ENCODE measurements at places on chromosomes 5 and 9.

- DNase-seq = no peak
Measured at GRCh38 chr5:95967236-95967635, 5.6 kb upstream of the ELL2 start.

DNA sequence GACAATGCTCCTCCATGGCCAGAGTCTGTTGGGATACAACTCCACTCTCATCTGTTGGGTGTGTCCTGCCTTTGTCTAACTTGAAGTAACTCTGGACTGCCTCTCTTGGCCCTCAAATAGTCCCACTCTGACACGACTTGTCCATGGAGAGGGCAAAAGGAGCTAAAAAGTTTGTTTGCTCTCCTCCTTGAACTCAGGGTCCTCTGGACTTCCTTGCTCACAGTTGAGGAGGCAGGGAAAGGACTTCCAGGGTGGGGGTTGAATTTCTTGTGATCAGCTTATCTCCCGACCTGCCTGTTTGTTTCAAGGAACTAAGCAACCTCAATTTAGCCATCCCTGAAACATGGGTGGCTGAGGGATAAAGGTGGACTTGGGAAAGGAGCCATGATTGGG, 11.7 kb downstream of the DNAJB5 start:
- DNase-seq = no peak

DNA sequence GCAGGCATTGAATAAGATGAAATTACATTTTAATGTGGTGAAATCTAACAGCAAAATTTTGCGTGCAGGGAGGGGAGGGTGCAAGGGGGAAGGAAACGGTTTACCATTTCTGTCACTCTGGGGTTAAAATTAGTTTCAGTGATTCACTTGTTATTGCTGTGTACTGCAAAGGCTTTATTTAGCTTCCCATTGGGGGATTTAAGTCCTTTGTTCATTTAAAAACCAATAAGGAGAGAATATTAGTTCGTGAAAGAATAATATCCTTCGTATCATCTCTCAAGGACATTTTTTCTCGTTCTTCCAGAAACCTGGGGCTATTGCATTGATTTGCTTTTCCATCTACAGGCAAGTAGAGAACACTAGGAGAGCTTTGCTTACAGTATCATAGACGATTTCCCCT, 667.8 kb upstream of the RGMB start:
- no peak for DNase-seq

GRCh38 chr9:134959971-134960310, 42.2 kb upstream of the FCN1 start:
- DNase-seq = no peak

DNA sequence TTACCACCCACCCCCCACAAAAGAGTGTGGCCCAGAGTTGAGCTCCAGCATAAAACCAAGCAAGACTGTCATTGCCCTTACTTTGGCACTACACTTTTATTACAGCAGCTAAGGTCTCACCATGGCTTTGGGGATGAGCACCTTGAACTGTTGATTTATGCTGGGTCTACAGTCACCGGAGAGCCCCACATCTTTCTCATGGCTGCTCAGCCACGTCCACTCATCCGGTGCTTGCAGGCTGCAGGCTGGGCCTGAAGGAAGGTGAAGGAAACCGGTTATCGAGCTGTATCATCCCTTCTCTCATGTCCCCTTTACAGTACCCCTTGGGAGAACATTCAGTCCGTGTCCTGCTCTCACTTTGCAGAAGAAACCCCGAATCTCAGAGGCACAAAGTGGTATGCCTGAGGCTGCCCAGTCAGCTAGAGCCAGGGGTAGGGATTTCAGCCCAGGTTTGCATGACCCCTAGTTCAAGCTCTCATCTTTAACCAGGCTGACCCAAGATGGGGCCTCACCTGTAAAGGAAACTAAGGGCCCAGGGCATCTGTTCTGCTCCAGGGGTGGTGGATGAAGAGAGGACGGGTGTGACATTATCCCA, 11.6 kb downstream of the TMOD1 start:
- no peak for DNase-seq

DNA sequence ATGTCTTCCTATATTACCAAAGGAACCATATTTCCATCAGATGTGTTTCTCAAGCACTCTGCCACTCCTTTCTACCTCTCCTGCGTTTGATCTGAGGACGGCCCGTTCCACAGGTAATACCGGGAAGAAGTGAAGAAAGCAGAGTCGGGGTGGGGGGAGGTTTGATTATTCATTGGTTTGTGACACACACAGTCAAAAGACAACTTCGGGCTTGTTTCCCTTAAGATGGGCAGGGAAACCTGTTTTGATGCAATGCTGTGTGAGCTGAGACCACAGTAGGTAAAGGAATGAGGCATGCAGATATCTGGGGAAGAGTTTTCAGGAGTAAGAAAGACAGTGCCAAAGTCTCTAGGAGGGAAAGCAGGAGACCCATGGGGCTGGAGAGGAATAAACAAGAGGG, 54.0 kb downstream of the BOD1 start:
- DNase-seq = no peak

DNA sequence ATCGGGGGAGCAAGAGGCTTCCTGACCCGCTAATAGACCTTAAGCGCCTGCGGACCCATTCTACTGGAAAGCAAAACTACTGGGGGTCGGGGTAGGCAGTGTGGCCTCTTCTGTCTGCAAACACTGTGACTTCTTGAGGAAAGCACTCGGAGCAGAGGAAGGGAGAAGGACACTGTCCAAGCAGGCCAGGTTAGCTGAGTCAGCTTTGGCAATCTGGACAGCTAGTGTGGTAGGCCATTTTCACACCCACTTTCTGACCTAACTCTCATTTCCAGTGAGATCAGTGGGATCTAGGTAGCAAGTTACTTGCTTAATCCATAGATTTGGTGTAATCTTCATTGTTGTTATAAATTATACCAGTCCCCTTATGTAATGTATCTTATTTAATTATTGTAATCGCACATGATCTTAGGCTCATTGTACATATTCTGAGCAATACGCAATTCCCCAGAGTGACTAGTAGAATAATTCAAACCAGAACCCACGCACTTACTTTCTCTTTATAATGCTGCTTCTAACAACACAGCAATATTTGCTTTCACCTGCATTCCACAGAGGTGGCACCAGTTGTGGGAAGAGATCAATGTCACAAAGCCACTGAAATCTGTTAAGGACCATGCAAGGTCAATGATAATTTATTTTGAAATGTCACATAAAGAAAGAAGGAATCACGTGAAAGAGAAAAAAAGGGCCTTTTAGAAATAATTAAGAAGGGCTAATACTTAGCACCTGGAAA, 82.9 kb downstream of the NREP start:
- no peak for DNase-seq

DNA sequence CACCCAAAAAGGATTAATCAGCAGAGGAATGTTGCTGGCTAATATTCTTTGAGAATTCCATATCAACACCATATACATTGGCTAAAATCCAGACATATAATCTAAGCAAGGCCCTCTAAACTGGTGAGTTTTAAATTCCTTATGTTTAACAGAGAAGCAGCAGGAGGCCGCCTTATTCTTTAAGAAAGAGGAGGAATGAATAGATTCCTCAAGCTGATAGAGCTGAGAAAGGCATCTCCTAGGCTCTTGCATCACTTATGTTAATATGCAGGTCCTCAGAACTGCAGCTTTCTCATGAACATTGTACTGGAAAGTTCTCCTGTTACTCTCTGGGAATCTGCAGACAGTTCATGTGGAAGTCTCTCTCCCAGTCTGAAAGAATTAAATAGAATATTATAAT, 20.1 kb upstream of the SMARCA2 start:
- DNase-seq = no peak

DNA sequence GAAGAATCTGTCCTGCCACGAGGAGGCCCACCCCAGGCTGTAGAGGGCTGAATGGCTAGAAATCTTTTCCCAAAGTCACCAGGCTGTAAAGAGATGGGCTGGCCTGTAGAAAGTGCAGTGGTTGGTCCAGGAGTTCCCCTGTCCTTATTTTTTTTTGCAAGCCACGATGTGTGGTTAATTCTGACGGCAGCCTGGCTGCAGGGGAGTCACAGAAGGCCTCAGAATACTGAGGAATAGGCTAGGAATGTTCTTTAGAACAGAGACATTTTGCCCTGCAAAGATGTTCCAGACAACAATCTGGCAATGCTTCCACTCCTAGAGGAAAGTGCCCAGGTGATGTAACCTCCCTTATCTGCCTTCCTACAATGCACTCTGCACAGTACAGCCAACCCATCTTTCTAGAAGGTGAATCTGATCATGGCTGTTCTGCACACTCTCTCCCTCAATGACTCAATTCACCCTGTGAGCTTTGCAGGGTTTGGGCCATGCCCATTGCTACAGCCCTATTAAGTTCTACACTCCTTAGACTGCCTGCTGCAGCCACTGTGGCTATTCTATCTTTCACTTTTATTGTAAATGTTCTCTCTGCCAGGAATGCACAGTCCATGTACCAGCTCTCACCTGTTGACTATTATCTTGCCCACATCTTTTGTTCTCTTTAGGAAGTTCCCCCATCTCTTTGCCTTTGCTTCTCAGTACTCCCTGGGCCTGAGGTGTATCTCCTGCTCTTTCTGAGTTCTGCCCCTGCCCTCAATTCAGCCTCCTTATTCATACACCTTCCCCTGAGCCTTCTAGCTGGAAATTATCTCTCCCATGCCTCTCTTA, 377.8 kb upstream of the CLINT1 start:
- DNase-seq = no peak

Measured in activated naive CD8-positive, alpha-beta T cell treated with anti-CD3 and anti-CD28 coated beads, Interleukin-2, amount 10 ng/mL, durations not matched to agents 7 days and 5 days (primary cell).